ENCODE measurements at places on chromosomes 13 and 19. TPM values are rescaled to one million over a fixed set of nuclear protein-coding genes. Genes with fewer than 3 reads are reported as not detected.

Gene CCDC159
- 2.3 TPM for total RNA-seq

Gene PLIN4
- under 0.01 TPM for total RNA-seq

Gene NLRP7
- not detected for total RNA-seq

Gene CDC42EP5
- total RNA-seq, result 4.7 TPM

Gene CEACAM8
- total RNA-seq, result not detected

Gene CD37
- not detected for total RNA-seq

Gene ARL11
- under 0.01 TPM for total RNA-seq

Gene RYR1
- 0.10 TPM for total RNA-seq

Gene SLC10A2
- total RNA-seq, result not detected

Measured in renal cortical epithelial cell (primary cell).